GDM1 (cell line): ENCODE measurements at places on chromosomes 6 and 20.

GRCh38 chr20:49349694-49350252, 71.9 kb upstream of the ZNFX1 start:
- DNase-seq = no peak

GRCh38 chr6:43629104-43629504, at the start of gene GTPBP2:
Gene GTPBP2 (minus strand): TSS chr6:43629264. CDS start chr6:43629162, 102 bp downstream.
- peak; percentile 97 for DNase-seq

DNA sequence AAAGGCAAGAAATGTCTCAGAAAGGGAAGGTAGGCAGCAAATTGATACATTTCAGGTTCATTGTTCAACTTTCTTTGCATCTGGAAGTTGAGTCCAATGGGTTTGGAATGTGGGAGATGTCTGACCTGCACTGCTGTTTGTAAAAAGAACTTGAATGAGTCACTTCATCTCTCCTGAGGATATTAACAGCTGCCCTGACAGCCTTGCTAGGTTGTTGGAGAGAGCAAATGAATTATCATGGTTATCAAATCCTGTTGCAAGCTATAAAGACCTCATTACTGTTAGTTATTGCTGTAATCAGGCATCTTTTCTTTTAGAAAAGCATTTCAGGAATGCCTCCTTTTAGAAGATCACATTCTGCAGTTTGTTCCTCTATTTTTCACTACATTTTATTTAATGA, 23.0 kb upstream of the FLRT3 start:
- DNase-seq = no peak

DNA sequence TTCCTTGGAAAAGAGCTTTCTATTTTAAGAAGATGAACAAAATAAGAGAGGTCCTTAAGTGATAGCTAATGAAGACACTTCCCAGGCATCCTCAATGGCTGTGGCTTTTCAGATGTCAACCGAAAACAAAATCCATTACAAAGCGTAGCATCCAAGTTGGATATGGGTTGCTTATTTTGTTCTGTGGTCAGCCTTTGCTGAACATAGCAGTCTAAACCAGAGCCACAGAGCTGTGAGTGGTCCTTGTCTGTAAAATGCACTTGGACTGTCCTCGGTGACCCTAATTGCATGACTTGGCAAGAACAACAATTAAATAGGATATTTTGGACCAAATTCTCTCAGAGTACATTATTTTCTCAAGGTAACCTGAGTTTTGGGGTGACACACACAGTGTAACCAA, 10.4 kb upstream of the BFSP1 start:
- no peak for DNase-seq

GRCh38 chr6:33652002-33652401, 30.9 kb downstream of the ITPR3 start:
- peak; percentile 71 for DNase-seq

- no peak for DNase-seq
These were observed 226.5 kb downstream of the BTBD9 start for GRCh38 chr6:38413102-38413800.

GRCh38 chr20:43472671-43473380, 15.1 kb downstream of the SRSF6 start:
- no peak for DNase-seq

- no peak for DNase-seq
These were observed 125.1 kb upstream of the LOC128125822 start for GRCh38 chr6:63447134-63447533.

GRCh38 chr6:37495244-37495934, 4.3 kb downstream of the CCDC167 start:
- DNase-seq = no peak

DNA sequence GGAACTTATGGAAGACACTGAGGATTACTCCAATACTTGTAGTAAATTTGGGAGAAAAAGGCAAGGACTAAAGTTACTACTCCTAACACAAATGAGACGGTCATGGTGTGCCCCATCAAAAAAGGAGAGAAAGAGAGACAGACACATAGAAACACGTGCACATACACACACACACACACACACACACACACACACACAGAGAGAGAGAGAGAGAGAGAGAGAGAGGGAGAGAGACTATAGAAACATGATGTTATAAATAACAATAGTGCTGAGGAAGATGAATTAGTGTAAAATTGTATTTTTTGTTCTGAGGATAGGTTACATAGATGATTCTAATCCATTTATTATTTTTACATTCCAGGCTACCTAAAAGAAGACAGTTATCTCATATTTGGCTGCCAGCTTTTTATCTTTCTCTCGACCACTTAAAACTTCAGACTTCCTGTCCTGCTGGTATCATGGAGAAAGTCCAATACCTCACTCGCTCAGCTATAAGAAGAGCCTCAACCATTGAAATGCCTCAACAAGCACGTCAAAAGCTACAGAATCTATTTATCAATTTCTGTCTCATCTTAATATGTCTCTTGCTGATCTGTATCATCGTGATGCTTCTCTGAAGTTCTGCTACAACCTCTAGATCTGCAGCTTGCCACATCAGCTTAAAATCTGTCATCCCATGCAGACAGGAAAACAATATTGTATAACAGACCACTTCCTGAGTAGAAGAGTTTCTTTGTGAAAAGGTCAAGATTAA, 10.5 kb downstream of the PLN start:
- DNase-seq = peak; percentile 7

- DNase-seq = peak; percentile 68
These were observed 17.3 kb downstream of the GABRR2 start for GRCh38 chr6:89297695-89298351.

DNA sequence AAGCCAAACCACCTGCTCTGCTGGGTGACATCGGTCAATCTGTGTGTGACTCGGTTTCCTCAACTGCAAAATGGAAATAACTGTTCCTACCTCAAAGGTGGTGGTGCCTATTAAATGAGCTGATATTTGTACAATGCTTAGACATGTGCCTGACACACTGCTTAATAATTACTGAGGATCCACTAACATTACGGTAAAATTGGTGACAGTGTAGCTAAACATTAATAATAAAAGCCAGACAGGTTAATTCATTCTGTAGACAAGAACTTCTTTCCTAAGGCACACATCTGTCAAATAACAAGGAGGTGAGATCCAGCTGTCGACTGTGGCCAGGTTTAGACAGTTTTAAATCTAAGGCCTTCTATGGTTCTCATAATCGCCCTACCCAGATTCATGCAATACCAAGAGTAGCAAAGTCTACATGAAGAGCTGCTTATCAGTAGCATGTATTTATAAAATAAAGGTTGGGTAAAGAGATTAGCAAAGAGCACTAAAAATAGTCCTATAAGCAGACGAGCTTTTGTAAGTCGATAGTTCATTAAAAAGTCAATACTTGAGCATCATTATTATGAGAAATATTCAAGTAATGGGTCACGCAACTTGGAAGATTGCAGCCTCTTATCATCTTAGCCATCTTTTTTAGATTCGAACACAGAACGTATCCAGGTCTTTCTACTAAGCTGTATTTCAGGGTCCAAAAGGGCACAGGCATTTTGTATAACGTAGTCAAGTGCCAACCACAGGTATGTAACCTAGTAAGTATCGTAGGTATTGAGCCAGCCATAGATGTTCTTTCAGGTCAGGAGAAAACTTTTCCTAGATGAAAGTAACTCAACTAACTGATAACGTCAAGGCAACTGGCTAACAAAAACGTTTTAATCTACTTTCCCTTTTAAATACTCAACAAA, 3.2 kb downstream of the CNKSR3 start:
- no peak for DNase-seq

GRCh38 chr20:44111712-44112335, 75.2 kb downstream of the JPH2 start:
- no peak for DNase-seq

GRCh38 chr6:13687917-13688351, 23.7 kb downstream of the RANBP9 start:
- DNase-seq = no peak

- DNase-seq = no peak
These were observed 265.4 kb downstream of the RIMS1 start for GRCh38 chr6:72151742-72152141.

- no peak for DNase-seq
These were observed 250.9 kb upstream of the SULF2 start for GRCh38 chr20:48035961-48036731.

- no peak for DNase-seq
These were observed 20.5 kb downstream of the MYT1 start for GRCh38 chr20:64184795-64185194.

- no peak for DNase-seq
These were observed 626 bp downstream of the STX7 start for GRCh38 chr6:132512342-132512637.

DNA sequence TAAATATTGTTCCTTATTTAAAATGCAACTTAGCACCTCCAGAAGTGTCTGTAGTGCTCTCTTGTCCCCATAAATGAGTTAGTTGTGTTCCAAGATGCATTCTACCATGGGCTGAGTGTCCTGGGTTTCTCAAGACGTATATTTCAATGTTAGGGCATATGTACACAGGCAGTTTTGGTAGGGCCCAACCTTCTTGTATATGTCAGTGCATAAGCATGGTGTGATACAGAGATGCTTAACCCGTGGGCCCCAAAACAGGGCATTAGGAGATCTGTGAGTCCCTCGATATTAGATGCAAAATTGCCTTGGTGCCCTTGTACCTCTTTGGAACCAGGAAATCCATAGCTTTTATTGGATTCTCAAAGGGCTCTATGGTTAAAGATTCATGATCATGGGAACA, 91.5 kb upstream of the HIVEP1 start:
- DNase-seq = no peak

GRCh38 chr6:45741437-45742171, 274.1 kb downstream of the CLIC5 start:
- DNase-seq = peak; percentile 92

- DNase-seq = no peak
These were observed 381.0 kb downstream of the TAF4 start for GRCh38 chr20:61684583-61685235.

GRCh38 chr6:161237176-161237575, 36.7 kb downstream of the AGPAT4 start:
- DNase-seq = no peak

GRCh38 chr6:107152638-107153430, 37.5 kb upstream of the BEND3 start:
- no peak for DNase-seq

DNA sequence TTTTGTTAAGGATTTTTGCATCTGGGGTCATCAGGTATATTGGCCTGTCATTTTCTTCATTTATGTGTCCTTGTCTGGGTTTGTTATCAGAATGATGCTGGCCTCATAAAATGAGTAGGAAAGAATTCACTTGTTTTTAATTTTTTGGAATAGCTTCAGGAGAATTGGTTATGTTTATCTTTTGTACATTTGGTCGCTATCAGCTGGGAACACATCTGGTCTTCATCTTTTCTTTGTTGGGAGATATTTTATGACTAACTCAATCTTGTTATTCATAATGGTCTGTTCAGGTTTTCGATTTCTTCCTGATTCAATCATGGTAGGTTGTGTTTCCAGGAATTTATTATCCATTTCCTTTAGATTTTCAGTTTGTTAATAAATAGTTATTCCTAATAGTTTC, 207.5 kb upstream of the ASCC3 start:
- DNase-seq = no peak

- DNase-seq = no peak
These were observed 40.4 kb upstream of the PRELID3B start for GRCh38 chr20:59082981-59083380.

- no peak for DNase-seq
These were observed 88.3 kb downstream of the CD24 start for GRCh38 chr6:106886081-106886843.

DNA sequence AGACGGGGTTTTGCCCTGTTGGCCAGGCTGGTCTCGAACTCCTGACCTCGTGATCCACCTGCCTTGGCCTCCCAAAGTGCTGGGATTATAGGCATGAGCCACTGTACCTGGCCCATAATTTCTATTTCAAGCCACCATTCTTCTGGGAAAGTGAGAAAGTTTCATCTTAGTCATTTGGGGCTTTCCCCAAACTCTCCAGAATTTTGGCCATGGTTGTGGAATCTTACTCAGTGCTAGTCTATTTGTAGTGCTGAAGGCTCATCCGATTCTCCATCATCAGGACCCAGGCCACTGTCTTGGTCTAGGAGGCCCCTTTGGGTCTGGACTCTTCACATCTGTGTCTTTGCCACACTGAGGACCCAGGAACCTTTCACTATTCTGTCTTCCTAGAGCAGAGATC, 164.9 kb downstream of the EYA2 start:
- DNase-seq = no peak

DNA sequence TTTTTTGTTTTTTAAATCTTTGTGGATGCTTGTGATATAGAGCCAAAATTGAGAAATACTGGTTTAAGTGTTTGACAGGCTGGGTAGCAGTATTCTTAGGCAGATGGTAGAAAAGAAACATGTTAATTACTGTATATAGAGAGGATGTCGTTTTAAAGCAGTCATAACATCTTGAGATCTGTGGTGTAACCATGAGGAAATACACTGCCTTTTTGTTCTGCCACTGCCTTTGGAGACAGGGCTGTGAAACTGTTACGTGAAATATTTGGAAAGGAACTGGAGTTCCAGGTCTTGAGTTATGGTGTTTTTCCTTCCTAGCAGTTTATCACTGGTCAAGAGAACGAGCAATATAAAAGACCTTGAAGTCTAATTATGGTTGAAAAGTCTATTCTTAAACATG, 19.5 kb downstream of the STXBP5 start:
- DNase-seq = no peak

DNA sequence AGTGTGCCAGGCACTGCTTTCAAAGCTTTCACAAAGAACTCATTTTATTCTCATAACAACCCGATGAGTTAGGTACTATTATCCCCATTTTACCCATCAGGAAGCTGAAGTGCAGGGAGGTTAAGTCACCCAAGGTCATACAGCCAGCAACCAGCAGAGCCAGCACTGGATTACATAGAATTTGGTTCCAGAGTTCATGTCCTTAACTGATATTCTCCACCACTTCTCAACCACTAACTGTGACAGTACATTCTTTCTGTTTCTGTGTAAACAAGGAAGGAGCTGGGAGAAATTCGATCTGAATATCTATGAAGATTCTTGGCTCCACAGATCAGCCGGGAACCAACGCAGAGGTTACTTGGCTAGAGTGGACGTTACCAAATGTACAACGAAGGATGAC, 98.0 kb downstream of the KIF16B start:
- no peak for DNase-seq

DNA sequence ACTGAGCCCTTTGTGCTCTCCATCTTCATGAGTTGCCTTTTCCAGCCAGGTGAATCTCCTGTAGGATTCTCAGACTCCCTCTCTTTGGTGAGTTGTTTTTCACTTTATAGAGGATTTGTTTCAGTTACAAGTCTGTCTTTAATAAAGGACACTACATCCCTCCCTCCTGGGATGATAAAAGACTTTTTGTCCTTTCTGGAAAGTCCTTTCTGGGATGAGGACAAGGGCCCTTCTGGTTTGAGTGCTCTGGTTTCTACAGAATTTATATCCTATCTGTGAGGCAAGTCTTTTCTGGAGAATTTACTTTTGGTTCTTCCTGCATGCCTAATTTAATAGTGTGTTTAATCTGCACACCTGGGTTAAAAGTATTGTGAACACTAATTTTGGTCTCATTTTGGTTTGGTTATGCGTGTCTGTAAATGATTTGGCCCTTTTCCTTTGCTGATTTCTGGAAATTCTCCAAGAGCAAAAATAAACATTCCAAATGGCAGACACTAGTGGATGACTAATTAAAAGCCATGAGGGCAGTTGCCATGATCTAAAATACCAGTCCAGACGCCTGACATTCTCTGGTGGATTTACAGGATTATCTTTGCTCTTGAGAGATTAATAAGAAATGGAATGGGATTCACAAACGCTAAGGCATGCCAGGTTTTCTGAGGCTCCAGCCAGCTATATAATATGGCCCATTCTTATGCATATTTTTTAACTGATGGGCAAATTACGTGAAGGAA, 44.8 kb downstream of the TCP11 start:
- no peak for DNase-seq
